ENCODE measurements at places on chromosomes 4 and X.
A peak's percentile ranks its signal among the peaks of the same experiment; 100 is the strongest.

DNA sequence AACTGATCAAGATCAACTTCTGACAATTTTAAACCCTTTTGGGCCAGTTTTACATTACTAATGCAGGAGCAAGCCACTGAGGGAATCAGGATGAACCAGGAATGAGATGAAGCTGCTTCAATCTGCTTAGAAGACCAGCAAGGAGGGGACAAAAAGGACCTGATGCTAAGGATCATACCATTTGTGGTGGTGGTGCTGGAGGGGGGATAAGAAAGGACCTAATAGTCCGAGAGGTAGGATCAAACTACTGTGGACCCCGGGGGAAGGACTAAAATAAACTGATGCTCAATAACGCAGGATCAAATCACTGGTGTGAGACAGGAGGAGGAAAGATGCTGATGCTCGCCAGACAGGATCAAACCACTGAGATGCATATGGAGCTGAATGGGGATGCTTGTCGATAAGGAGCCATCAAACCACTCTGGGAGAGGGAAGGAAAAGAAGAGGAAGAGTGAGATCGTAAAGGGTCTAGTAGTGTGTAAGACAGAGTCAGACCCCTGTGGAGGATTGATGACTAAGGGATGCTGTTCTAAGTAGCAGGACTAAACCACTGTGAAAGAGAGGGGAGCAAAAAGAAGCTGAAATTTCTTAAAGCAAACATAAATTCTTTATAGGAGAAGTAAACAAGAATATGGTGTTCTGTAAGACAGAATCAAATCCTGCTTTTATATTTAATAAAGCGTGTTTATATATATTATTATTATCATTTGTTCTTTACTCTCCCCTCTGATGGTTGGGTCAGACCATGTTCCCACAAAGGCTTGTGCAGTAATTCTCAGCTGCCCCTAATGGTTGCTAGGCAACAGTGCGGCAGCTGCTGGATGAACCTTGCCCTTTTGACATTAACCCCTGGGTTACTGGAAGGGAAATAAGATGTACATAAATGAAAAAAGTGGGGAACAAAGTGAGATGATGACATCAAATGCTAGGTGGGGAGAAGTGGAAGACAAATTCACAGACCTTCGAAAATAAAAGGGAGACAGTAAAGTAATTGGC, 432.5 kb upstream of the FGF16 start:
- peak; percentile 80 for DNase-seq

DNA sequence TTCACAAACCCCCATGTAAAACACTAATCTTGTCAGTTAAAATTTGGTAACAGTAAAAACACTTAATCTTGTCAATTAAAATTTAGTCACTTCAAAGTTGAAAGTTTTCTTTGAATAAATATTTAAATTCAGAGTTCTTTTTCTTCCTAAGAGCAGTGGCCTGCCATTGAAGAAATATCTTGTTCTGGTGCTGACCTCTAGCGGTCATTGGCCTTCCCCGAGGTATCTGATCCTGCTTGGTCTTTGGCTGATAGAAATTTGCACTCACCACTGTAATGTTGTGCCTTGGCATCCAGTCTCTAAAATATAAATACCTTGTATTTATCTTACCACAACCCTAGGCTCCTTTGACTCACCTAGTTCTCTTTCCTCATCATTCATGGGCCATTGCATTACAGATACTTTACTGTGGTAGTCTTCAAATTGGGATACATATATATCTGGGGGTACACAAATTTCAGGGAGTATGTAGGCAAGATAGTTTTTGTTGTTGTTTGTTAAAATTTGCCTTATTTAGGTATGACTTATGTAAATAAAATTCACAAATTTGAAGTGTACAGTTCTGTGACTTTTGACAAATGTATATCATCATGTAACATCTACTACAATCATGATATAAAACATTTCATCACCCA, 6.7 kb upstream of the ART3 start:
- DNase-seq = peak; percentile 58

GRCh38 chr4:95358421-95358820, 190.4 kb downstream of the UNC5C start:
- no peak for DNase-seq

DNA sequence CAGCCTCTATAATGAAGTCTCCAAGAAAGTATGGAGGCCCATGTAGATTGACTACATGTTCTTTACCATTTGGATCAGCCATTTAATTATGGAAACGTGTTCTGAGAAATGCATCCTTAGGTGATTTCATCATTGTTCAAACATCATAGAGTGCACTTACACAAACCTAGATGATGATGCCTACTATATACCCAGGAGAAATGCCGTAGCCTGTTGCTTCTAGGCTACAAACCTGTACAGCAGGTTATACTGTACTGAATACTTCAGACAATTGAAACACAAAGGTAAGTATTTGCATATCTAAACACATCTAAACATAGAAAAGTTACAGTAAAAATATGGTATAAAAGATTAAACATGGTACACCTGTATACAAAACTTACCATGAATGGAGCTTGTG, 186.5 kb upstream of the FSTL5 start:
- no peak for DNase-seq

GRCh38 chr4:80008351-80008750, 64.7 kb downstream of the ANTXR2 start:
- DNase-seq = no peak

DNA sequence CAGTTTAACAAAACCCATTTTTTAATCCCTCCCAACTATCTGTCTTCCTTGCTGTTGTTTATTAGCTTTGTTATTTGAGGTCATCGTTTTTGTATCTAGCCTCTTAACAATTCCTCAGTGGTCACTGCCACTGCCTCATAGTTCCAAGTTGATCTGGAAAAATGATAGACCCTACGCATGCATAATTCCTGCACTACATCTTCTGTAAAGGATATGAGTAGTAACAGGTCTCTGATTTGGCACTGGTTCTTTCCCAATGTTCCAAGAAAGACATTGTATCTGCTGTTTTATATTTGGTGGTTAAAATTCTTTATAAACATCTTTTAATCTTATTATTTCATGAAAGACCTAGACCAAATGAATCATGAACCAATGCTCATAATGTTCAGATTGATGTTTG, 166.6 kb downstream of the ZNF330 start:
- no peak for DNase-seq

DNA sequence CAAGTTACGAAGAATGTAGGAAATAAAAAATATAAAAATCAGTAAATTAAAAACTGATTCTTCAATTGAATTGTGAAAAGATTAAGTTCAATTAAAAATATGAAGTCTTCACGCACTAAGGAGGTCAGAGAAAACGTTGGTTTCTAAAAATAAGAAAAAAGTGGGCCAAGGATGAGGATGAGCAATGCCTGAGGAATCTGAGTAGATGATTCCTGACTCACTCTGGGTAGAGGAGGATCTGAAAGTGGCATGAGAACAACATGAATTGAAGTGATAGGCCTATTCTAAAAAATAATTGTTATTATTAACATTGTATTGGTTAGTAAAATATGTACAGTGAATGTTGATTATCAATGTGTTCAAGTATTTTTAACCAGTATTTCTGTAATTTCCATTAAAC, 444.2 kb downstream of the GRIA2 start:
- no peak for DNase-seq

DNA sequence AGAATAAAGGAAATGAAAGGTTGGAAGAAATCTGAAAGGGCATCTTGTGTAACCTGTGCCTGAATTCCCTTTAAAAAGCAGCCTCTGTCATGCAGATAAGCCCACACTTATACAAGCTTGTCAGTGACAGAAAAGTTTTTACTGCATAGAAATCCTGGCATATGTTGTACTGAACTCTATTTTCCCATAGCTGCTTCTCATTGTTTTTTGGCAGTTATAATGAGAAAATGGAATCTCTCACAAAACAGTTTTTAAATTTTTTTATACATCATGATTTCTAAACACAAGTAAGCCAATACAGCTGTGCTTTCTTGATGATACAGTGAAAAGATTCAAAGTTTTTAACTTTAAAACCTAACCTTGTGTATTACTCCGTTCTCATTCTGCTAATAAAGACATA, 511.4 kb upstream of the ARX start:
- DNase-seq = no peak

DNA sequence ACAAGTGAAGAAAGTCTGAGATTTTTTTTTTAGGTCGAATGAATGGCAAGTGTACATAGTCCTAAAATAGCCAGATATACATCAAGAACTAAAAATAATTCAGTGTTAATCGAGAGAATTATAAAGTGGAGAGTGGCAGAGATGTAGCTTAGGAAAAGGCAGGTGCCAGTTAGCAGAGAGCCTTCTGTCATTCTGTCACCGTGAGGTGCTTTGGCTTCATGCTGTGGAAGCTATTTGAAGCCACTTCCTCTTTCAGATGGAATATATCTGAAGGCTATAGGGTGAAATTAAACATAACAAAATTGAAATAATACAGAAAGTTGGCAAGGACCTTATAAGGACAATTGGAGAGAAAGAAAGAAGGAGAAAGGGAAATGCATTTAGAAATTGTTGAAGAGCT, 756.3 kb downstream of the CCSER1 start:
- no peak for DNase-seq

- DNase-seq = no peak
These were observed 400.6 kb upstream of the MAGEB18 start for GRCh38 chrX:25737540-25737939.

DNA sequence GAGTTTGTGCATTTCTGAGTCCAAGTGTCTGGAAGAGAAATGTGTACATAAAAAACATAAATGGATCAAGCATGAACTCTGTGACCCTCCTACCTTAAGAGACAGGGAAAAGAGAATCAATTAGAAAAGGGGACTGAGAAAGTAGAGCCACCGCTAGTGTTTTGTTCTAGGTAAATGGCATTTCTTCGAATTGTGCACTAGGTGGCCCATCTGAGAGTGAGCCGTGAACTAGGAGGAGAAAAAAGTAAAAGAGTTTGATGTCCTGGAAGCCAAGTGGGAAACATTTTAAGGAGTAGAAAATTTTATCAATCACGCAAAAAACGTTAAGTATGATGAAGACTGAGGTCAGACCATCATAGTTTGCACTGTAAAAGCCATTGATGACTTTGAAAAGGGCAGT, 55.1 kb downstream of the NAF1 start:
- DNase-seq = no peak

- DNase-seq = no peak
These were observed 33.6 kb upstream of the ATP8A1 start for GRCh38 chr4:42690537-42690936.

- DNase-seq = no peak
These were observed 397.5 kb upstream of the PPP1R2C start for GRCh38 chrX:43175434-43175833.

GRCh38 chr4:6692806-6693205, 872 bp upstream of the S100P start:
- DNase-seq = no peak

DNA sequence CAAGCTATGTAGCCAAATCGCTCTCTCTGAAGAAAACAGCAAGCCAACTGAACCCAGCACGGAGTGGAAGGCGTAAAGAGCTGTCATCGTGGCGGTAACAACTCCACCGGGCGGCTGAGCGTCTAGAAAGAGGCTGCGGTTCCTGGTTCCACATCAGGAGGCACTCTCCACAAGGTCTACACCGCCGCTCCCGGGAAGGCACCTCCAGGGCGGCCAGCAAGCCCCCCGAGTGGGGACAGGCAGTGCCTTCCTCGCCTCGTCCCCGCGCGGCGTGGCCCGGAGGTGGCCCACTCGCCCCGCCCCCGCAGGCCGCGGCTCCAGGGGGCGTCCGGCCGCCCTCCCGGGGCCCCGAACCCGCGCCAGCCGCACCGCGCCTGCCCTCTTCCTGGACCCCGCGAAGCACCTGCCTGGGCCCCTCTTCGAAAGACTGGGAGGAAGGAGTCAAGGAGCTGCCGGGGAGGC, 755 bp downstream of the KLHL8 start:
- peak; percentile 41 for DNase-seq

GRCh38 chrX:18995221-18995620, 11.3 kb upstream of the PHKA2 start:
- no peak for DNase-seq

DNA sequence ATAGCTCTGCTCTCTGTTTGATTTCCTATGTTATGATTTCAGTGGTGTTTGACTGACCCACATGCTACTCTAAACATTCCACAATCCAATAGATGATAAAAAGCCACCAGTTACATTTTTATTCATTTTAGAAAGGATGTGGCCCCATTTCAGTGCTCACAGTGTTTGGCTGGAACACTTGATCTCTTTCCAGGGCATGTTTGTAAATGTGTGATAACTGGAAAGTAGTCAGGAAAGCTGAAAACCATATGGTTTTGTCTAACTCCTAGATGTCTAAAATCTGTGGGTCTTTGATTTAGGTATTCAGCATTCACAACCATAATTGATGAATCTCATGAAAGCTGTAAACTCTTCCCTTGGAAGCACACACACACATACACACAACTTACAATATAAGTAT, 904.9 kb upstream of the AGA start:
- DNase-seq = no peak

DNA sequence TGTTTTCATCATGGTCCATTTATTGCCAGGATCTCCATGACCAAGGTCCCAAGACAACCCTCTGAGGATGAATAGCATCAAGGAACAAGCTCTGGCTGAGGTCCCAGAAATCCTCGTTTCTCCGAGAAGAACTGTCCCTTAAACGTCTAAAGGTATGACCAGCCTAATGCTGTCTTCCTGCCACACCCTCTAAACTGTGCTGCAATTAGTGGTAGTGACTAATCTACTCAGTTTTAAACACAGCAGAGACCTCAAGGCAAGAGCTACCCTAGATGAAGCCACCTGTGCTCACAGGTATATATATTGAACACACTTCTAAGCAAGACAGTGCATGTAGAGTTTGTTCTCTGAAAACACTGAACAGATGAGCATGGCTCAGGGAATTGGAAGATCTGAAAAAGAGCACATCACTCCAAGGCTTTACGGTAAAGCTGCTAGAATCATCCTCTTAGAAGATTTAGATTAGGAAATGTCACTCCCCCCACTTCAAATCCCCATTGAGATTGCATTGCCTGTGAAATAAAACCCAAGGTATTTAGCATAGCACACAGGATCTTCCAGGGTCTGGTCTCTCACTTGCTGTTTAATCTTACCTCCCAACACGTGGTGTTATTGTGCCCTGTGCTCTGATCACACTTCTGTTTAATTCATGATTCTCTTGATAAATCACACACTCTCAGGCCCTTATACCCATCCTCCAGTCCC, 173.9 kb upstream of the VCX3A start:
- DNase-seq = no peak

- DNase-seq = no peak
These were observed 88.5 kb upstream of the TSPAN5 start for GRCh38 chr4:98746936-98747335.

GRCh38 chr4:27463816-27464215, 603.2 kb downstream of the STIM2 start:
- DNase-seq = no peak

GRCh38 chr4:186765673-186766546, 42.3 kb upstream of the FAT1 start:
- no peak for DNase-seq

DNA sequence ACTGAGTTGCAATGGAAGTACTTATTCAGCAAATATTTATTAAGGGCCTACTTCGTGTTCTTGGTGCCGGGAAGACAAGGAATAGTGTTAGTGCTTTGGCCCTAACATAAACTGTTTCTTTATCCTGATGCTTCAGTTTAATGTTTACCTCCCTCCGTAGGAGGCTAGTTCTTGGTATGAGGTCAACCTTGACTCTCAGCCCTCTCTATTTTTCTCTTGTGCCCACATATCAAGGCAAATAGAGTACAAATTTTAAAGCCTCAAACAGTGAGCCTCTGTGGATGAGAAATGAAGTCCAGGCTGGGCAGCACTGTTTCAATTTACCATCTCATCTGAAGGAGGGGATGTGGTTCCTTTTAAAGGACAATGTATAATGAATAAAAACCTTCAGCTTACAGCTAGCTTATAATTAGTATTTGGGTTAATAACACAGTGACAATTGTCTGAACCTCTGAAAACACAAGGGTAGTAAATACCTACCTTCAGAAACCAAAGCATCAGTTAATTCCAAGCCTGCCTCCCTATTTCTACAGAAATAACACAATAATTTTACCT, 68.5 kb downstream of the SH3RF1 start:
- no peak for DNase-seq
